ENCODE measurements at places on chromosomes 2 and 18.

DNA sequence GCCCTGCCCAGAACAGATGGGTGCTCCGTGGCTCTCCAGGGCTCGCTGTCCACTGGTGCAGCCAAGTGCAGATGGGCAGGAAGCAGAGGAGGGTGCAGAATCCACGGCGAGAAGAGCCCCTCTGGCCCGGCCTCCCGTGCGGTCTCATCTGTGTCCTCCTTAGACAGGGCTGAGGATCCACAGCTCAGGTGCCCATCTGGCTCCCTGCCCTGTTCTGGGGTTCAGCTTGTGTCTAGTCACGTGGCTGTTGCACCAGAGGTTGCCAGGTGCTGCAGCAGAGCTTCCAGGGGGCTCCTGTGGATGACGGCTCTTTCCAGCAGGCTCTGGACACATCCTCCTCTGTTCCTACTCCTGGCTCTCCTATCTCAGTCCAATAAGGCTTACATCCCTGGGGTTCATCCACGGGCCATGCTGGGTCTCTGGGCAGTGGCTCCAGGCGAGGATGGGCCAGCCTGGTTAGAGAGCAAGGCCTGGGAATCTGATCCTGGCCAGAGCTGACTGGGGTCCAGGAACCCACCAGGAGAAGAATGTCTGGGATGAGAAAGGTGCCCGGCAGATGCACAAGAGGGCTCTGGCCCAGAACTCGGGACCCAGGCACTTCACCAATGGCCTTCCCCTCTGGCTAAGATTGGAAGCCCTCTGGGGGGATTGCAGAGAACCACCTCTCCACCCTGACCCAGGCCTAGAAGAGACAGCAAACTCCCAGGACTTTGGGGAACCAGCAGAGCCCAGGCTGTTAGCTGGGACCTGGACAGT lies 116.3 kb upstream of the ID2 start:
- DNase-seq: no peak

DNA sequence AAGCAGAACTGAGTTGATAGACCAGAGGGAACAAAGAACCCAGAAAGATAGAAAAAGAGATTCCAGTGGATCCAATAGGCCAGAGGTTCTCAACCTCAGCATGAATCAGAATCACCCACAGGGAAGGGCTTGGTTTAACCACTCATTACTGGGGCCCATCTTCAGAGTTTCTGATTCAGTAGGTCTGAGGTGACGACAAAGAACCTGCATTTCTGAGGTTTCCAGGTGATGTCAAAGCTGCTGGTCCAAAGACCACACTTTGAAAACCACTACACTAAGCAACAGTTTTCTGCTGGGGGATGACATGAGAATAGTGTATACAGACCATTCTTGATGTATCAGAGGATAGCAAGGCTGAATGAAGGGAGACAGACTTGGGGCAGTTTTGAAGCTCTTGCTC lies 296.9 kb upstream of the STON1 start:
- no peak for DNase-seq

DNA sequence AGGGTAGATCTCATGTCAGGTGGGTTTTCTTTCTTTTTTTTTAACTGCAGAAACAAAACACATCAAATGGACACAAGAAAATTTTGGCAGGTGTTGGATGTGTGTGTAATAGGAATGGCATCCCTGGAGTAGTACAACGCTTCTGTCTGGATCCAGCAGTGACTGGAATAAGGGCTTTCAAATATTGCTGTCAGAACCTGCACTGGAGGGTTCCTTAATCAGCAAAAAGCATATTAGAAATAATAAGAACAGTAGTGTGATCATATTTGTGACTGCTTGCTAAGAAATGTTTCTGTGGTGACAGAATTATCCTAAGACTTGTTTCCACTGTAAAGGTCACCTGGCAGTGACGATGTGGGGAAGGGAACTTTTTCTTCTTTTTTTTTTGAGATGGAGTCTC lies 30.8 kb downstream of the CREG2 start:
- no peak for DNase-seq

GRCh38 chr18:79479761-79480161 lies 84.0 kb downstream of the NFATC1 start:
- DNase-seq: no peak

- DNase-seq: no peak
Observed at GRCh38 chr2:229914171-229914570, 7.6 kb downstream of the TRIP12 start.

GRCh38 chr2:191693166-191693565 lies 15.2 kb downstream of the NABP1 start:
- no peak for DNase-seq

- no peak for DNase-seq
Observed at GRCh38 chr2:120511536-120511935, 165.6 kb downstream of the INHBB start.

DNA sequence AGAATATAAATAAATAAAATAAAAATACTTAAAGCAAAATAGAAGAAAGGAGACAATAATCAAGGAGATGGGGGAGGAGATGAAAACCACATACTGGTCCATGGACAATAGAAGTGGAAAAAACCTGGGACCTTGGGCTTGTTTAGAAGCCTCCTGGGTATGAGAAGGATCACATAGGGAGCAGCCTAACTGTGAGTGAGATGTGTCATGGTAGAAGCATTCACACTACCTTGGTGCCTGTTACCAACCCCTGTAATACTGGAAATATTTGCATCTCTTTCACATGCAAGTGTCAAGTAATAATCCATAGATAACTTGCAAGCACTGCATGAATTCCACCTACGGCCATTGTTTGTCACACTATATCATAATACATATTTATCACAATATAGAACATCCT lies 23.2 kb upstream of the RNF103 start:
- DNase-seq: no peak

GRCh38 chr2:226796840-226797288 lies 2.8 kb downstream of the IRS1 start:
- no peak for DNase-seq

DNA sequence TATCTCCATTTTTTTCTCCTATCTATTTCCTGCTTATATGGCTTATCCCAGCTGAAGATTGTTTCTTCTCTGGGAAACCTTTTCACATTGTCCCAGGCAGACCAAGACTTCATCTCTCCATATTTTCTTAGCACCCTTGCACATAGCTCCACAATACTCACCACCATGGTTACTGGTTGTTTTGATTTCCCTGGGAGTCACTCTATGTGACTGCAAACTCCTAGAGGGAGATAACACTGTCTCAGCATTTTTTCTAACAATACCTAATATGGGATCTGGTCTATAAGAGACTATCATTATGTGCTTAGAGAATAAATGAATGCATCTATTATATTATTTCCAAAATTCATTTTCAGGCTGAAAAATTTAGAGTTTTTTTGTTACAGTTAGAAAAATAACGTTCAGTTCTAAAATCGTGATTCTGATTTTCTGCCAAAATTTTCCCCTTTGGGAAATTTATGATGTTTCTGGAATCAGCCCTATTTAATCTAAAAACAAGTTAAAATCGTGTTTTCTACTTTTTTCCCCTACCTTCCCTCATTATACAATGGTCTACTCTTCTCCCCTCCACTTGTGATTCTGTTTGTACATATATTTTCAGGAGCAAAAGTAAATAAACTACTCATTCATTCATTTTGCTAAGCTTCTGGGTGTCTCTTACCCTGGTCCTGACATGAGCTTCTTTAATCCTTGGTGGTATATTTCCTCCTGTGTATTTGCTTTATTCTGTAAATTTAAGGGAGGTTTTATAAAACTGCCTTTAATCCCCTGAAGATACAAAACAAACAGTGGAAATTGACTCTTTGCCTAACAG lies 95.4 kb downstream of the HNMT start:
- DNase-seq: no peak

GRCh38 chr18:61435064-61435652 lies 101.9 kb downstream of the CDH20 start:
- DNase-seq: no peak

DNA sequence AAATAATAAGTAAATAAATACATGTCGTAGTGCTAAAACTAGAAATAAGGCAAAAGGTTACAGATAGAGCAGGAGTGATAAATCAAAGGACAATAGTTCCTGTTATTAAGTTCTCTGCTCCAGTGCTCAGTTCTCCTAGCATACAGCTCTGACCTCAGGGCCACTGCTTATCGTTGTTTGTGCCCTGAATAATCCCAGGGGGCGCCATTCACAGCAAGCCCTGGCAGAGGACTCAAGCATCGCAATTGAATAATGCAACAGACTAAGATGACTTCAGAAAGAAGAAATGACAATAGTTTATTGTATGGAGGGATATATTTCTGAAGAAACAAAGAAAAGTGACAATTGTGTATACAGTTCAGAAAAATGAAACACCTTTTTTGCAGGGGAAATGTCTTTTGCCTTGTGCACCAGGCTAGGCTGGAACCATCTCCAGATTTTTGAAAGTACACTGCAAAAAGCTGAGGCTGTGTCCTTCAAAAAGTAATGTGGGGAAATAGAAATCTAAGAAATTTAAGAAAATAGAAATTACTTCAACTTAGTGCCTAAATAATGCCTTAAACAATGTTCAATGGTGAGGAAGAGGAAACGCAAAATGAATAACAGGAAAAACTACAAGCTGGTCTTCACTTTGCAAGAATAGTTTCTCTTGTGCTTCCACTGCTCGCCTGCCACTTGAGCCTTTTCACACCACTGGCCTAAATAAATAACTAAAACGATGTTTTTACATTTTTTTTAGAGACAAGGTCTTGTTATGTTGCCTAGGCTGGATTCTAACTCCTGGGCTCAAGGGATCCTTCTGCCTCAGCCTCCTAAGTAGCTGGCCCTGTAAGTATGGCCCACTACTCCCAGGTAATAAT lies 19.0 kb upstream of the CCNYL1 start:
- peak; percentile 17 for DNase-seq

GRCh38 chr18:34322365-34323289 lies 97.9 kb upstream of the NOL4 start:
- DNase-seq: no peak

GRCh38 chr2:223529696-223530095 lies 72.5 kb downstream of the SCG2 start:
- DNase-seq: no peak

DNA sequence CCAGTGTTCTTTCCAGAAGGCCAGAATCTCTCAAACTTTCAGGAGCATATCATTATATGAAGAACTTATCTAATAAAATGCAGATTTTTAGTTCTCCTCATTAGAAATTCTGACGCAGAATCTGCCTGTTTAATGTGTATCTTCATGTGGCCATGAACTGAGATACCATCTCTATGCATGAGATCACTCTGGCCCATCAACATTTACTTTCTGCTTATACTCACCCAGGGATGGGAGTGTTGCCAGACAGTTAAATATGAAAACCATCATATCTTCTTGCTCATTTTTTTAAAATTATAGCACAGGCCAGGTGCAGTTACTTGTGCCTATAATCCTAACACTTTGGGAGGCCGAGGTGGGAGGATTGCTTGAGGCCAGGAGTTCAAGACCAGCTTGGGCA lies 60.4 kb downstream of the MAPK4 start:
- DNase-seq: no peak

- no peak for DNase-seq
Observed at GRCh38 chr2:128228894-128229293, 89.8 kb downstream of the HS6ST1 start.

DNA sequence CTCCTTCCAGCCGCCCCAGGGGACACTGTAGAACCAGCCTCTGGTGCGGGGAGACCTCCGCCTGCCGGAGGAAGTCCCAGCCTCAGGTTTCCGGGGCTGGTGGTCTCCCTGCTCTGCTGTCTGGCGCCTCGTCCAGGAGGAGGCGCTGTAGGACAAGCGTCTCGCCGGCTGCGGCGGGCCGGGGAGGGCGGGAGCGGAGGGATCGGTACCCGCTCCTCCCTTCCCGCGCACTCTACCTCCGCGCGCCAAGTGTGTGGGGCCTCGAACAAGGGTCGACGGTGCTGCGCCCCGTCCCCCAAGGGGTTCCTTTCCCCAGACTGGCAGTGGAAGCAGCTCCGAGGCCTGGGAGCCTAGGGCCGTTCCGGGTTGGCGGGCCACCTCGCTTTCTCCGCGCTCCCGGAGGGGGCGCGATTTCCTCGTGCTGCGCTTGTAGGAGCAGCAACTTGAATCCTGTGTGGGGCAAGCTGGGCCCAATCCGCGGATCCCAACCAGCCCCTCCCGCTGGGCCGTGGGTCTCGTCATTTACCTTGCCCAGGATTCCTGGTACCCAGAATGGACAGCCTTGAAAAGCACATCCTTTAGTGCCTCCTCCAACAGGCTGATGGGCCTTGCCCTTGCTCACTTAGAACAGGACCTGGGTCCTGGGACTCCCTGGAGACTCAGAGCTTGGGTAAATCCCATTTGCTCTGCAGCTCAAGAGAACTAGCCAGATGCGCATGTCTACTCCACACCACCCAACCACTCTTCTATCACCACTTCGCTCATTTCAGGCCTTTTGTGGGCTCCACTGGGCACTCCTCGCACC lies 10.6 kb upstream of the HOXD4 start:
- DNase-seq: peak; percentile 48

GRCh38 chr2:232024457-232024856 lies 62.9 kb downstream of the DIS3L2 start:
- DNase-seq: no peak

- DNase-seq: no peak
Observed at GRCh38 chr18:73895701-73896100, 251.9 kb downstream of the FBXO15 start.

DNA sequence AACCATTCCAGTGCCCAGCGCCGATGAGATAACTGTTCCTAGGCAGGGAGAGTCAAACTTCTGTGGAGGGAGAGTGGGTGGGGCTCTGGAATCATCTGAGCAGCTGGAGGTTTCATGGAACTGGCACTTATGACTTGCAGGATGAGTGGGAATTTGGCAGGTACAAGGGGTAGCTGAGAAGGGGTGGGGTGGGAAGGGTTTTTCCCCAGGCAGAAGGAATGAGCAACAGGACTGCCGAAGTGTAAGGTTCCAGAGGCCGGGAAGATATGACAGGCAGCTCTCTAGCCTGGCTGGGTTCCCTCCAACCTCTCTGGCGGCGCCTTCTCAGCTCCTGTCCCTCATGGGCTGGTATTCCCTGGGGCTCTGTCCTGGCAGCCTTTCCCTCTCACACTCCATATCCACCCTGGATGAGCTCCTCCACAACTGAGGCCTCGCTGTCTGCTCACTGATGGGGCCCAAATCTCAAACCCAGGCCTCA lies 2.5 kb upstream of the TET3 start:
- DNase-seq: no peak

- no peak for DNase-seq
Observed at GRCh38 chr2:11788461-11789124, 42.2 kb downstream of the LPIN1 start.

- DNase-seq: no peak
Observed at GRCh38 chr2:104521247-104521646, 332.7 kb upstream of the POU3F3 start.

DNA sequence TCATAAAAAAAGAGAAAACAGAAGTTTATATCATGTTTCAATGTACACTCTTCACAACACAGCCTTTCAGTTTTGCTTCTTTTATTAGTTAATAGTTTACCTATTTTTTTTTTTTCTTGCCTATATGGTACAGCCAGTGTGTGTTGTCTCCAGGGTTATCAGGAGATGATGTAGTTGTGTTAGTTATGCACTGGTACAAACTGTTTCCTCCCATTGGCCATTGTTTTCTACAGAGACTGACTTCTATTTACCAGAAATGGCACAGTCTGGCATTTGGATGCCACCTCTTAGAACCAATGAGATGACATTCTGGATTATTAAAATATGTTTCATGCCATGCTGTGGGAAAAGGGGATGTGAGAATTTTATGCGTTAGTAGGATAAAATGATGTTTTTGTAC lies 339.4 kb downstream of the PLCL1 start:
- no peak for DNase-seq

Measured in stimulated activated CD4-positive, alpha-beta T cell treated with anti-CD3 and anti-CD28 coated beads, Interleukin-15, amount 100 ng/mL, for 1 hour (primary cell).